Activated CD4-positive, alpha-beta T cell treated with anti-CD3 and anti-CD28 coated beads, Interleukin-10, Interleukin-2, amounts not matched to agents 100 ng/mL and 50 ng/mL, durations not matched to agents 16 hours and 8 hours (primary cell): ENCODE measurements at places on chromosomes 1 and 21.

DNA sequence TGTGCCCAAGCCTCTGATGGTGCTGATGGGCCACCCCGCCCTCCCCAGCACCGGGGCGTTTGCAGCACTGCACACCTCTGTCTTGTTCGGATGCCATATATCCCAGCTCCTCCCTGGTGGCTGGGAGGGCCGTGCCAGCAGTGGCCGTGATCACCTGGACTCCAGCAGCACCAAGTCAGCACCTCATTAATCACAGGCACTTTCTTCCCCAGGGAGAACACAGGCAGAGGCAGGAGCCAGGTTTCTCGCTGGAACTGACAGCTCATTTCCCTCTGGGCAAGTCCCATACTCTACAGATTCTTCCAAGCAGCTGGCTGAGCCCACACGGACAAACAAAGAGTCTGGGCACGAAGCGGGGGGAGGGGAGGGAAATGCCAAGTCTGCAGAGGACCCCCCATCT lies 141.7 kb upstream of the EDN2 start:
- no peak for DNase-seq

DNA sequence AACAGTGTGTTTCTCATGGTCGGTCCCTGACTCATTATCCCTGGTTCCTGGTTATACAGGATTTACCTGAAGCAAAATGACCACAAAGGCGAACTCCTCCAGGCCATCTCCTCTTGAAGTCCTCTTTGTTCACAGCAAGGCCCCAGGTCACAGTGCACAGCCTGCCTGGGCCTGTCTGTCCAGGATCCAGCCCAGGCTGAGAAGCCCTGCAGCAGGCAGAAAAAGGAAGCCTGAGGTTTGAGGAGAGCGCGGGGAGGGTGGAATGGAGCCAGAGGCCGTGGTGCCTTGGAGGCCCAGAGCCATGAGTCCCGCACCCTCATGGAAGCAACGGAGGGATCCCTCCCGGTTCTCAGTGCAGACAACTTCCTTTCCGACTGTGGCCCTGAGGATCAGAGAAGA lies 136.8 kb upstream of the IRF2BP2 start:
- no peak for DNase-seq

DNA sequence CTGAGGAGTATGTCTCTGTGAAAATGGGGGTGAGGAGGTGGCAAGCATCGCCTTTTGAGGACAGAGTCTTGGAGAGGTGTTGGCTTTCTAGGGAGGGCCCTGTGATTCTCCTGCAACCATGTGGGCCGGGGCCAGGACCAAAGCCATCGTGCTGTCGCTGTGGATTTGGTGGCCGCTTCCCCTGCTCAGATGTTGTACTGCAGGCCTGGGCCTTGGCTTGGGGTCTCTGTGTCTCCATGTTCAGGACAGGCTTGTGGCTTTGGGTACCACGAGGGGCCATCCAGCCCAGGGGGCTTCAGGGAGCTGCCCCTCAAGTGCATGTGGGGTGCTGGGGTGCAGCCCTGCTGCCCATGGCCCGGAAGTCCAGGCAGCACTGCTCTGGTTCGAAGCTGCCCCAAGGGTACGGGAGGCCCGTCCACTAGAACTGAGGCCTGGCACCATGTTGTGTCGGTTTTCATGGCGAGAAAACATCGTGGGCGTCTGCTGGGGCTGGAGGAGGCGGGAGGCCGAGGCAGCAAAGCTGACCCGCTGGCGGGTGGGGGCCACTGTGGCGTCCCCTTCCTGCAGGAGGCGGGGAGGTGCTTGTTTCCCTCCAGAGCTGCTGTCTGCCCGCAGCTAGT lies 55.4 kb downstream of the SKI start:
- DNase-seq: no peak

DNA sequence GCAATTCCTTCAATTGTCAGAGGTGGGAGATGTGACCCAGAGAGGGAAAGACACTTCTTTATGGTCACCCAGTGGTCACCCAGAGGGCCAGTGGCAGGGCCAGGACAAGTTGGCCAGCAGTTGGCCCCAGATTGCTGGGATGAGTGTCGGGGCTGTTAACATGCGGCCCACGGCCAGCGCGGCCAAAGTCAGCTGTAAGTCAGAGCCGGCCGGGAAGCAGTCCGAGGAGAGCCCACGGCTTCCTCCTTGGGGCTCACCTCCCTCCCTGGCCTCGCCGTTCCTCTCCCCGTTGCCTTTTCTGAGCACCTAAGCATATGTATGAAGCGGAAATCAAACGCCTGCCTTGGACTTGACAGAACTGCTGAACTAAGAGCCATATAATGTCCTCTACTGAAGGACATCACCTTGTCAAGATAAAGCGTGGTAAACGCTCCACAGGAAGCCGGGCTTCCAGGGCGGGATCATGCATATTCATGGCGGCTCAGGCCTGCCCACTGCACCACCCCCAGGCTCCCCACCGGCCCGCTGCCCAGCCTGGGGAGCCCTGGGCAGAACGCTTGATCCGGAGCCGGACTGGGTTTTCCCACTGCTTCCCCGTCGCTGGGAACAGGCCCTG lies 245.4 kb upstream of the POU3F1 start:
- DNase-seq: no peak

DNA sequence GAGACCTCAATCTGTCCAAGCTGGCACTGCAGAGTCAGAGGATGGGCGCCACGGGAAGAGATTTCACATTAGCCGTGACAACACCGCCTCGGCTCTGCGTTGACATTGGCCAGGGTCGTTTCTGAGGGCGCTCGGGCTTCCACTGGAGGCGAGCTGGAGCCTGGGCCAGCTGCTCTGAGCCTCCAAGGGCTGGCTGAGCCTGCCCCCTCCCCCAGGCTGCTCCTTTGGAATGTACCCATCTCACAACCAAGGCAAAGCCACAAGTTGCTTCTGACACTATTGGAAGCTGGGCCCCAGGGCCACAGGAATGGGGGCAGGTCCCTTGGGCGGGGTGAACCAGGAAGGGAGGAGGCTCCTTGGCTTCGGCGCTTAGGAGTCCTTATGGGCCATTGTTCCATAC lies 12.7 kb downstream of the GPR3 start:
- DNase-seq: no peak

DNA sequence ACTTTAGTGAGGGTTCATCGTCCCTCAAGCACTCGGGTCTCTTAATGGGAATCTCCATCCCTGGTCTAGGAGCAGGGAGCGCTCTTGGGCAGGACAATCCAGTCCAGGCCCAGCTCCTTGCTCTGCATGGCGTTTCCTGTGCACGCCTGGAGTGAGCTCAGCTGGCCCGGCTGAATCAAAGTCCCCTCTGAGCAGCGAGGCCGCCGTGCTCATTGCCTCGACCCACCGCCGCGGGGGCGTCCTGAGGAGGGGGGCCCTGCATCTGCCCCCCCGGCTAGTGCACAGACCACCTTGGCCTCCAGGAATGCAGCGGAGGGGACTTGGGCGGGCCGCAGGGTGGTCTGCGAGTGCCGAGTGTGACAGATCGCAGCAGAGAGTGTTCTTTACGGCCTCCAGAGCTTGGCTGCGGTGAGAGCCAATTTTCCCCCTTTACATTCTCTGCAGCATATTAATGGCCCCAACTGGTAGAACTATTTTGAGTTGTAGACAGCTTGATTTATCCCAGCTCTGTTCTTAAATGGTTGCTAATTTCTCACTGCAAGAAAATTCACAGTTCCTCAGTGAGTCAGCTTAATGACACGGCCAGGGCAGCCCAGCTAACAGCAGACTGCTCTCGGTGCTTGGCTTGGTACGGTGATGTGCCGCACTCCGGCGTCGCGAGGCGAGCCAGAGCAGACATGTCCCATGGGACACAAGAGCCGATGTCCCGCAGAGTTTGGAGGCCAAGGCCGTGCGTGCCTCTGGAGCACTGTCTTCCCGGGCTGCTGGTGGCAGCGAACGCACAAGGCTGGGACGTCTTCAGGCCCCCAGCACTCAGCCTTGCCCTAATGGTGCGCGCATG lies 39.8 kb downstream of the SNAP47 start:
- DNase-seq: no peak

DNA sequence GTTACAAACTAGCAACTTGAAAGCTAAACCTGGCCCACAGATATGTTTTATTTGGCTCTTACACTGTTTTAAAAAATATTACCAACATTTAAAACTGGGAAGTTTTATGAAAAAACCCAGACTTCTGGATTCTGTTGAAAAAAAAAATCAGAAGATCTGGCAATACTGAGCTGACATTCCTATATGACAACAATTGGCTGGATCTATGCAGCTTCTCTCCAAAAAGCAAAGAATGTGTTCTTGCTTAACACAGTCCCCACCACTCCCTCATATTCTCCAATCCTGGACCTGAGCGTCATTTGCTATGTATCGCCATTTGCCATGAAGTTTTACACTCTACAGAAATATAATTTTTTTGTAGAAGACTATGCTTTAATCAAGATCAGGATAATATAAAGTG lies 859.6 kb downstream of the LTN1 start:
- no peak for DNase-seq

DNA sequence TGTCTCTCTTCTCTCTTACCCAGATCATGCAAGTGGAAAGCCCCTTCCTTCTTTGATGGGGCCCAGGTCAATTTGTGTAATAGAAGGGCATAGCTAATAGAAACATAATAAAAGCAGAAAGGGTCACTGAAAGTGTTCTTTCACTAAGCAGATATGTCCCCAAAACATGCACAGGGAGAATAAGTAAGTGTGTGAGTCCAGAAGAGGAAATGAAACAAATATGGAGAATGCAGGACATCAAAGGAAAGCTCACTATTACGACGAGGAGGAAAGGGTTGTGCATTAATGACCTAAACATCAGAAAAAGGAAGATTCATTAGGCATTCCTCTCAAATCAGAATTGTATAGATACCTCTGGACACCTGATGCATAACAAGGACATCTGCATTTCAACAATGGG lies 81.4 kb upstream of the SMYD2 start:
- no peak for DNase-seq

GRCh38 chr1:147786536-147786935 lies 26.1 kb upstream of the GJA5 start:
- DNase-seq: no peak

DNA sequence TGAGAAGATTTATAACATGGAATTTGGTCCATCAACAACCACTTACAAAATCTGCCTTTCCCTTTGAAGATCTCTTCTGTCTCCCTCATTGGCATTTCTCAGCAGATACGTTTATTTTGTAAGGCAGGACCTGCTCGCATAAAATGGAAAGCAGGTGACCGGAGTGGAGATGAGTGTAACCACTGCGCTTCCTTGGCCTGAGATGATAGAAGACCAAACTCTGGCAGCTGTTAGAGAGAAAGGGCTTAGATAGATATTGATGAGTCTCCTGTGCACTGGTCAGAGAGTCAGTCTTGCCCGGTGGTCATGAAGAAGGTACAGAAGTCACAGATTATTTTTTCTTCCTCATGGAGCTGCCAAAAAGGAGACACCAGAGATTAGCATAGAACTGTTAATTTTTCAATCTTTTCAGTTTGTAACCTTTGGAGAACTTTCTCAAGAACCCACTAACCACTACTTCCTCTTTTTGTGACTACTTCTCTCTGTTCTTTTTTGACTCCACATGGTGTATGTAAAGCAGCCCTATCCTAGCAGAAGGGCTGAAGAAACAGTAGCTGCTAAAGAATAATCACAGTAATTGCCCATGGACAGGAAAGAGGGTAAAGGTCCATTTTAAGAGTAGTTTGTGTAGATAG lies 47.6 kb downstream of the FCRL3 start:
- peak; percentile 2 for DNase-seq

GRCh38 chr1:171160639-171161354 lies 24.3 kb upstream of the FMO2 start:
- no peak for DNase-seq

DNA sequence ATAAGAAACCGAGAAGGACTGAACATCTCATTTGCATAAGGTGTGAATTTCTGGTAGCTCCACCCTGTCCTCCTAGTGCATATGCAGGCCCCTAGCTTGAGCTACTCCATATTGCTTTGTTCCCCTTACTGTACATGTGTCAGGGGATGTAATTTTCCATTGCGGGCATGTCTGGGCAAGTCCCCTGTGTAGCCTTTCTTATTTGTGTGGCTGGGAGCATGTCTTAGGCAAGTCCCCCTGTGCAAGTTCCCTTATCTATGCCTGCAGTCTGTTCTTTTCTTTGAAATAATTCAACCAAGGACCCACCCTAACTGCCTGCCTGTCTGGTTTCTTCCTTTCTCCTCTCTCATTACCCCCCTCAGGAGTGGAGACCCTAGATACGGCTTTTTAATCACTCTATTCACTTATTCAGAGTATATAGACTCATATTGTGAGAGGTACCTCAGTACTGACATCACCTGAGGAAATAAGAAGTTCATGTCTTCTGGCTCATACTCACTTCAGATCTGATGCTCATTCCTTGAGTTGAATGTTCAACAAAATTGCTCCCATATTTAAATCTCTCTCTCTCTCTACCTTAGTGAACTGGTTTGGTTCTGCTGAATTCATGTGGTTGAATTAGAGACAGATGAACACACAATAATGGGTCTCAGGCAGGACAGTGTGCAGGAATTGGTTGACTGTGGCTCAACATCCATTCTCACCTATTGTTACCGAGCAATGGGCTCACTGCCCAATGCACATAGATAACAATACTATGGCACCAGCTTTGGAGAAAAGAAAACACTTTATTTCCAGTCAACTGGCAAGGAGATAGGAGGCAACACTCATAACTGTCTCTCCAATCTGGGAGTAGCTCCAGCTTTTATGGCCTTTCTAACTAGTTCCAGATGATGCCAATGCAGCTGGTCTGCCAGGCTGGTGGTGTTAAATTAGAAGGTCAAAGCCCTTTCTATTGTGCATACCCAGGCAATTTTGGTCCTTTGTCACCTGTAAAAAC lies 27.9 kb upstream of the NPL start:
- no peak for DNase-seq

- DNase-seq: no peak
Measured at GRCh38 chr1:63982201-63982600, 208.4 kb downstream of the ROR1 start.

DNA sequence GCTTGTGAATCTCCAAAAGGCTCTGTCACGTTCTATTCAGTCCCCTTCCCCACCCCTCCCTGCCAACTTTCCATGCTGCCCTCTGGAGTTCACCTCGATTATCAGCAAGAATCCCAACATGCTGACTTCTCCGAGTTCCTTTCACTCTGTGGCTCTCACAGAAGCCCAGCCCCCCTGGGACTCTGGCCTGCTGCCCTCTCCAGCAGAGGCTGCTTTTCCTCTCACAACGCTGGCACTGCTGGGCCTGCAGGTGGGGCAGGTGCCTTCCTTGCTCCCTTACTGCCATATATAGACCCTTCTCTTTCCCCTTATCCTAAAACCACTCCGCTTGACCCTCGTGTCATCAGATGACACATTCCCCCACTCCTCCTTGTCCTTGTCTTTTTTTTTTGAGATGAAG lies 10.2 kb upstream of the RNF186 start:
- no peak for DNase-seq

GRCh38 chr1:174815474-174815908 lies 184.3 kb upstream of the CACYBP start:
- DNase-seq: no peak

GRCh38 chr1:172897738-172898137 lies 153.0 kb downstream of the TNFSF18 start:
- DNase-seq: no peak

GRCh38 chr1:30879126-30879786 lies 29.3 kb downstream of the SDC3 start:
- no peak for DNase-seq
